ENCODE measurements at places on chromosomes 2 and 18.

DNA sequence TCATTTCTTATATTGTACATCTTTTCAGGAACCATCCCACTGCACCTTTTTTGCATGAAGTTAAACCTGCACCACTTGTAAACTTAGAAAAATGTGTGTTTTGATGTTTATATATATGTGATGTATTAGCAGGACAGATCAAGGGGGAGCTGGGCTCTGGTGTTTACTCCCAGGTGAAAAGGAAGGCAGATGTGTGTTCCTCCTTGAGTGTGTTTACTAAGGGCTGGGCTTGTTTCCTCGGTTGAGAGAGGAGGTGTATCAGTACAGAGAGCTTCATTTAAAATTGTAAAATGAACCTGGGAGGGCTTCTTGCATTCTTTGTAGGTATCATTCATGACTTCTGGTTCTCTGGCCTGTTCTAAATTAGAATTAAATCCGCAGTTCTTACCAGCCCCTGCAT lies 14.8 kb downstream of the LPIN1 start:
- no peak for DNase-seq

GRCh38 chr2:7419186-7419585 lies 502.0 kb downstream of the RNF144A start:
- DNase-seq: no peak

GRCh38 chr2:16204886-16205620 lies 264.7 kb downstream of the MYCN start:
- no peak for DNase-seq

DNA sequence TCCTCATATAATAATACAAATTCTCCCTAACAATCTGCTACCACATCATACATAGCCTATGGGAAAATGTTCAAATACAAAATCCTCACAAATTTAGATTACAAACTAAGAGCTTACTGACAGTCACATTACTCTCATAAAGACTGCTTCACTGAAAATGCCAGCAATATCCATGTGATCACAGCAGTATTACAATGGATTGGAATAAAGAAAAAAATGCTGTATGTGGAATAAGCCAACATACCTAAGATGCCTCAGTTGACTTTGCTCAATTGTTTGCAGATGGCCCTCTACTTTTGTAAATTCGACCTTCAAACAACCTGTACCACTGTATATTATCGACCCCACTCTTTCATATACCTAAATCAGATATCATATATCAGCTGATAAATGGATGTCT lies 88.7 kb downstream of the DYM start:
- no peak for DNase-seq

GRCh38 chr18:7021994-7022840 lies 95.4 kb downstream of the LAMA1 start:
- DNase-seq: no peak

DNA sequence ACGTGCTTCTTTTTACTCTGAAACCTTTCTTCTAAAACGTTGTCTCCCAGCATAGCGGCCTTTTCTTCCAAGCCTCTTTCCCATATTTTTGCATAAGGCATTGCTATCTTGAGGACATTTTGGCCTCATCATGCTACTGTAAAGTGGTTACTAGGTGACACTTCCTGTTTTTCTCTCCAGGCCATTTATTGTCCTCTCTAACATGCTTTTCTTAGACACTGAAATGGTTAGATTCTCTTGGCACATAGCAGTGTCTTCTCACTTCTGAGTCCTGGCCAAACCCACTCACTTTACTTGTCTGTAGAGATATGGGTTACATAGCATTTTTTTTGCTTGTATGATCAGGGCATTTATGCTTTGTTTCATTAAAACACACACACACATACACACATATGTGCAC lies 50.1 kb upstream of the KCNH7 start:
- no peak for DNase-seq

DNA sequence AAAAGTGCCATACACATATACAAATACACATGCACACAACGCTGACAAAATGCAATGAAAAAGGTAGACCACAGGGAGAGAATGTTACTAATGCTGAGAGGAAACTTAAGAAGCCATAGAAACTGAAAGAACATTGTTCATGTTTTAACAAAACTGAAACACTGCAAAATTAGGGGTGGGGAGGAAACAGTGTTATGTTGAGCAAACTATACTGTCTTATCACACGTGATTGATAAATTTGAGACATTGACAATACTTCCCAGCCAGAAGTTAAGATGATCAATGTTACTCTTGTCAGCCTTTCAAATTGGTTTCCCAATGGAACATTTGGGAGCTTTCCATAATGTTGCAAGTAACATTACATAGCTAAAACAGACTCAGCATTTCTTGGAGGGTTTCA lies 165.5 kb downstream of the L3MBTL4 start:
- DNase-seq: no peak

- DNase-seq: no peak
These were observed 72.8 kb upstream of the FANCL start for GRCh38 chr2:58313926-58314325.

GRCh38 chr18:59268127-59268720 lies 5.0 kb downstream of the RAX start:
- no peak for DNase-seq

- DNase-seq: no peak
These were observed at the start of gene HOXD12 for GRCh38 chr2:176099728-176100546. Gene HOXD12, plus strand, starts transcription at chr2:176099795. Its CDS starts 7 bp downstream, at chr2:176099802.

DNA sequence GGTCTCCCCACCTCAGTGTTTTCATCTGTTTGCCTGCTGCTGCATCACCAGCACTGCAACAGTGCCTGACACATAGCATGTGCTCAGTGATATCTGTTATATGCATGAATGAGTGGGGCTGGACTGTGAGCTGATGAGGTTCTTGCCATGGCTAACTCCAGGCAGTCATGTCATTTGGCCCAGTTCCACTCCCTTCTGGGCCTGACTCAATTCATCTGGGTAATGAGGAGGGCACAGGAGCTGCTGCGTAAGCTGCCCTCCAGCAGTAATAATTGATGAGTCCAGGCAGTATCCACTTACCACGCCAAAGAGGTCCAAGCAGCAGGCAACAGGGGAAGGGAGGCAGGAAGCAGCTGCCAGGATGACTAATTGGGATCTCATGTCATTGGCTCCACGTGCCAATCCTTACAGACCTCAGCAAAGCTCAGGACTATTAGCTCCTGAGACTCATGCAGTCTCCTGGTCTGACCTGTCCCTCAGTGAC lies 34.1 kb upstream of the MAT2A start:
- DNase-seq: no peak

- DNase-seq: no peak
These were observed 32.8 kb upstream of the MC5R start for GRCh38 chr18:13791181-13791580.

GRCh38 chr2:236871500-236872001 lies 214.1 kb upstream of the COPS8 start:
- no peak for DNase-seq

GRCh38 chr2:140539242-140539875 lies 1591.5 kb downstream of the LRP1B start:
- no peak for DNase-seq

DNA sequence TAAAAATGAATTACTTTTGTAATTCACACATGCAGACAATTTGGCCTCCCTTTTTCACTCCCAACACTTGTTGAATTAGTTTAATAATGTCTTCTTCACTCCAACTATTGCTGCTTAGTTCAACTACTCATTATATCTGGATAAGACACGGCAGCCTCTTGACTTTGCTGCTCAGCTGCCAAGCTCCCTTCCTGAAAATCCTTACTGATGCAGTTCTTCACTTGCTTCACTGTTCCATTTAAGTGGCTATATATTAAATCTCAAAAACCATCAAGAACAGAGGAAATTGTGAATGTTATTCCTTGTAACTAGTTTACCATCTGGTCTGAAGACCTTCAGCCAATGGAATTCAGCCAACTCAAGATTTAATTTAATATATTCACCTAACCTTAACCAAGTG lies 127.1 kb downstream of the NCOA1 start:
- DNase-seq: no peak

GRCh38 chr2:240066489-240066888 lies 13.2 kb upstream of the OR6B3 start:
- DNase-seq: no peak

- DNase-seq: no peak
These were observed 85.6 kb upstream of the ETAA1 start for GRCh38 chr2:67311536-67311935.

DNA sequence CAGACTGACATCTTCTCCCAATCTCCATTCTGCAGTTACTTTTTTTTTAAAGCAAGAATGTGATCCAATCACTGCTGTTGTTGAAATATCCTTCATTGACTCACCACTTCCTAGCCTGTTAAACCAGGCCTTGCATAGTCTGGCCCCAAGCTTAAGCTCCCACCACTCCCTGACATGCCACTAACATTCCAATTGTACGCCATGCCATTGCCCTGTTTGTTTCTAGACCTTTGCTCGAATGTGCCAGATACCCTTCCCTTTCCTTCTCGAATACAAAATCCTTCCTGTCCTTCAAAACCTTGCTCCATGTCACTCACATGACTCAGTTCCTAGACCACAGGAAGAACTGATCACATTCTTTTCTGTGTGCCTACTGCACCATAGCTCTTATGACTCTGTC lies 224.2 kb downstream of the CYRIA start:
- no peak for DNase-seq

GRCh38 chr2:122135021-122135937 lies 379.8 kb downstream of the TSN start:
- DNase-seq: no peak

GRCh38 chr2:173056705-173057364 lies 18.8 kb upstream of the MAP3K20 start:
- no peak for DNase-seq

DNA sequence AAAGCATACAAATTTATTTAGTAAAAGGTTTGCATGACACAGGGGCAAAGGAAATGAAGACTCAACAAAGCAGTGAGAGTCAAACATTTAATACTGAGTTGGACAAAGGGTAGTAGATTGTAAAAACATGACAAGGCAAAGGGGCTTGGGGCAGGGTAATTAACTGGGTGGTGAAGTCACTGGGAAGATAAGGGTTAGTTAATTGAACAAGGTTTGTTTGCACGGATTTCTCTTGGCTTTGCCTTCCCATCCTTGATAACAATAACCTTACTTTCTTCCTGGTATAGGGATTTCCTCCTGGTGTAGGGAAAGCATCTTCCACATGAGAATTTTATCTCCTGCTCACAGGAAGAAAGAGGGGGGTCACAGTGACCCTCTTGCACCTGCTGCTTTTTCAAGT lies 26.8 kb upstream of the RTTN start:
- no peak for DNase-seq

DNA sequence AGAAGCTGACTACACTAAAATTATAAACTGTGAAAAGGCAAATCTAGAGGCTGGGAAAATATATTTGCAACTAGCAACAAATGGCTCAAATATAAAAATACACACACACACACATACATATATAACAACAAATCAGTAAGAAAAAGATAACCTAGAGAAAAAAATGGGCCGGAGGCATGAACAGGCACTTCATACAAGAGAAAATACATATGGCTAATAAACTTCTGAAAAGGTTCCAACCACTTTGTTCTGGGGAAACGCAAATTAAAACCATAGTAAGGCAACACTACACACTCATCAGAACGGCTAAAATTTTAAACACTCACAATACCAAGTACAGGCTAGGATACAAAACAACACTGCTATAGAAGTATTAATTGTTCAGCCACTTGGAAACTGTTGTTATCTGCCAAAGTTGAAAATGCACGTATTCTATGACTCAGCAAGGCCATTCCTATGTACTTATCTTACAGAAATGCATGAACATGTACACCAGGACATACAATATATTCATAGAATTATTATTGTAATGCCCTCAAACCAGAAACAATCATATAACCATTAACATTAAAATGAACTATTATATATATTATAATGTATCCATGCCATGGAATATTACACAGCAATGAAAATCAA lies 15.6 kb downstream of the WDSUB1 start:
- DNase-seq: no peak

GRCh38 chr2:12555012-12555645 lies 161.6 kb upstream of the TRIB2 start:
- no peak for DNase-seq

- no peak for DNase-seq
These were observed 209.2 kb downstream of the ZNF407 start for GRCh38 chr18:74806700-74807416.

- DNase-seq: no peak
These were observed 31.4 kb downstream of the MAPRE2 start for GRCh38 chr18:35072616-35073015.

- DNase-seq: no peak
These were observed 17.7 kb downstream of the PASK start for GRCh38 chr2:241131531-241131930.

- DNase-seq: no peak
These were observed 103.3 kb downstream of the TMEFF2 start for GRCh38 chr2:192091476-192091875.

GRCh38 chr2:102839668-102840388 lies 78.0 kb downstream of the TMEM182 start:
- no peak for DNase-seq

DNA sequence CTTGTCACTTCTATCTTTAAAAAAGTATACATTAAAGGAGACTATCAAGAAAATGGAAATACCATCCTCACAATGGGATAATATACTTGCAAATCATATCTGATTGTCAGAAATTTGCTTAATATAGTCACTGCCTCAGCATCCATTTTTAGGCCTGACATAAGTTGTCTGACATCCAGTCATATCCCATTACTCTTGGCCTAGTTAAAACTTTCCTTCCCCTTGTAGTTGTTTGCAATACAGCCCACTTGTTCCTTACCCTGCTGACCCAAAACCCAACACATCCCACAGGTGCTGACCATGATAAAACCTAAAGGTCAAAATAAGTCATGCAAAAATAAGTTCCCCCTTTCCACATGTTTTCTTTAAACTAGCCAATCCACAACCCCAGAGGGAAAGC lies 3.6 kb upstream of the ARHGEF33 start:
- DNase-seq: no peak

DNA sequence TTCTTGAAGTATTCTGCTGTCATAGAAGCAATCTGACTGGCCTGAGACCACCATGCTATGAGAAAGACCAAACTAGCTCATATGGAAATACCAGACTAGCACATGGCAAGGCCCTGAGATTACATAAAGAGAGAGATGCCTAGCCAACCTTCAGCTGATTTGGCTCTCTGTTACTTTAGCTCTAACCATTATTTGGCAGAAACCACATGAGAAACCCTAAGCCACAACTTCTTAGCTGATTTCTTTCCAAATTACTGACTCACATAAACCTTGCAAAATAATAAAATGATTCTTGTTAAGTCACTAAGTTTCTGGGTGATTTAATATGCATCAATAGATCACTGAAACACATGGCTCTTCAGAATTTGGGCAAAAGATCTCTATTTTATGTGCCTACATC lies 295.0 kb upstream of the ZNF521 start:
- peak; percentile 61 for DNase-seq

DNA sequence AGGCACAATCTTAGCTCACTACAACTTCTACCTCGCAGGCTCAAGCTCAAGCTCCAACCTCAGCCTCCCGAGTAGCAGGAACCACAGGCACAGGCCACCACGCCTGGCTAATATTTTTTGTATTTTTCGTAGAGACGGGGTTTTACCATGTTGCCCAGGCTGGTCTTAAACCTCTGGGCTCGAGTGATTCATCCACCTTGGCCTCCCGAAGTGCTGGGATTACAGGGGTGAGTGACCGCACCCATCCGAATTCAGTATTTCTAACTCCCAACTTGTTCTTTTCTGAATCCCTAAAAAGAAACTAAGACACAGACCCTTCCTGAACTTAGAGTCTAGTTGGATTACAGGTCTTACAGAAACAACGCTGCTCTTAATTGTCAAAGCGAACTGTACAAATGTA lies 32.3 kb upstream of the ACSL3 start:
- DNase-seq: no peak

Data from natural killer cell treated with Interleukin-12 subunit alpha and Interleukin-12 subunit beta and Interleukin-15 and Interleukin-18, amount 100 ng/mL, for 72 hours (primary cell).